Activated T-cell treated with anti-CD3 and anti-CD28 coated beads for 1 hour (primary cell): ENCODE measurements at places on chromosomes 11 and 22.

- no peak for DNase-seq
Measured at GRCh38 chr11:2790568-2790921, 90.8 kb upstream of the KCNQ1OT1 start.

DNA sequence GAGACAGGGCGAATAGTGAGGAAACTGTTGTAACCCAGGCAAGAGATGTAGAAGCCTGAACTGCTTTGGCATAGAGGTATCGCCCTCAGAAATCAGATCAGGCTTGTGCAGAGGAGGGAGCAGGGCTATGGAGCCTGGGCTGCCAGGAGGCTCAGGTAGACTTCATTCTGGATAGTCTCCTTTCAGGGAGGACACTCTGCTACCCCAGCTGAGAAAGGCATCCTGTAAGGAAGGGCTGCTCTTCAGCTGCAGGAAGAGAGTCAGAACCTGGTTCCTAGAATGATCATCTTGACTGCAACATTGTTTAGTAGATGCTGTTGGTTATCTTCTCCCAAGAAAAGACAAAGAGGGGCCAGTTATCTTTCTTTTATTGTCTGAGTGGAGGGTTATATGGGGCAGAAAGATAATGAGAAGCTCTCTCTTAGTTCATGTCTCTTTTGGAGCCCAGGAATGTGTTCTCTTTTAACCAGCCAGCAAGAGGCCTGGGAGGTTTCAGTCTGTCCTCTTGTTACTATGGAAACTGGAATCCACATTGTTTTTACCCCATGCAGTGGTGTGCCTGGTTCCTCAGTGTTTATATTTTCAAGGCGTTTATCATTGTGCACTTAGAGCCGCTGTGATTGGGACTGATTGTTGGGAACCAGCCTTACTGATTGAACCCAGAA lies 95.7 kb downstream of the STIM1 start:
- no peak for DNase-seq

GRCh38 chr11:58395581-58395980 lies 11.1 kb downstream of the OR5B3 start:
- DNase-seq = no peak

DNA sequence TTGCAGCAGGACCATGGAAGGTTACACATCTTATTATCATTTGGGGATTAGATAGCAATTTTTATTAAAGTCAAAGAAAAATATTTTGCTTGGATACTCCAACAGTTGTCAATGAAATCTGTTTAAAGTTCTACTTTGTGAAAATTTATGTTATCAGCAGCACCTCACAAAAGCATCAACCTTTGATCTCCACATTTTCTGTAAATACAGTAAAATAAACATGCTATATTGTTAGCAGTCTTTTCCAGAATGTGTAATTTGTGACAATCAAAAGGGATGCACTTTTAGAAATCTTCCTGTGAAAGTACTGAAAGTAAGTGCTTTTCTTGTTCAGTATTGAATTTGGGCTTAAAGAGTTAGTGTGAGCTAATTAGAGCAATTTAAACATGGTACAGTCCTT lies 4.1 kb downstream of the SLC22A25 start:
- no peak for DNase-seq
